ENCODE measurements at places on chromosomes 12 and 14.

GRCh38 chr14:74542056-74542685 is 48.6 kb downstream of the ISCA2 start:
- no peak for DNase-seq

- DNase-seq = no peak
Measured at GRCh38 chr12:62625228-62625627, 158.6 kb downstream of the MON2 start.

- no peak for DNase-seq
Measured at GRCh38 chr12:130752692-130753230, 36.7 kb upstream of the RIMBP2 start.

DNA sequence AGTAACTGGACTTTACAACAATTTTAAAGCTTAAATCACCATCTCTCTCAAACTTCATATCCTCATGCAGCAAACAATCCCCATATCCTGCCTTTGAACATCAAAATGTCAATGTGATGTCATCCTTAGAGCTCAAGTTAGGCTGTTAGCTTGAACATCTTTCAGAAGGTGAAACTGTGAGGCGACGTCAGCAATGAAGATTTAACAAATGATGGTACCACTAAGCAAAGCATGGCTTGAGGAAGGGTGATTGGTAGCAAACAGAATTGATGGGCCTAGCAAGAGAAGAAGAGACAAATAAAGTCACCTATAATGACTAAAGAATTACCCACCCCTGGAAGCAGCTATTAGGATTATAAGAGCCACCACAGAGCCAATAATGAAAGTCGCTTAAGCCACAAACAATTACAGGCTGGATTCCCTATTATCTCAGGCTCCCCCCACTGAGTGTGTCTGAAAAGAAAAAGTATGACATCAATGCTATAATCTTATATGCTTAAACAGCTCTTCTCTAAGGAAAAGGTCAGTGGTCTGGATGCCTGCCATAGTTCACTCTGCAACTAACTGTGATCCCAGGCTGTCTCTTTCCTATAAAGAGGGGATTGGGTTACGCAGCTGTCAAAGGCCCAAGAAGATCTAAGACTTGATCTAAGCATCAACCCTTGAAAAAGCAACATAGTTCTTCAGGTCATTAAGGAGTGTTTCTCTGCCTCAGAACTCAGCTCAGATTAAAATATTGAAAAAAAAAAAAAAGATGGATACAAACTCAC is 18.1 kb downstream of the EGLN3 start:
- no peak for DNase-seq

DNA sequence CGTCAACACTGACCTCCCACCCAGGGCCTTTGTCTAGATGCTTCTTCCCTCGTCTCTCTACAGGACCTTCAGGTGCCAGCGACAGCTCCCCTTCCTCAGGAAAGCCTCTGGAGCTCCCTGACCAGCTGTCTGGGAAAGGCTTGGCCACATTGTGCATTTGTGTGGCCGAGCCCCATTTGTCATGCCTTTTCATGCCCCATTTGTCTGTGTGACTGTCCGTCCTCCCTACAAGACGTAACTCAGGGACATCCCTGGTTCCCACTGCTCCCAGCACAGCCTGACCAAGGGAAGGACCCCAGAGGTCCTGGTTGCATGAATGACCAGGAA is 23.8 kb downstream of the ZFYVE21 start:
- no peak for DNase-seq

DNA sequence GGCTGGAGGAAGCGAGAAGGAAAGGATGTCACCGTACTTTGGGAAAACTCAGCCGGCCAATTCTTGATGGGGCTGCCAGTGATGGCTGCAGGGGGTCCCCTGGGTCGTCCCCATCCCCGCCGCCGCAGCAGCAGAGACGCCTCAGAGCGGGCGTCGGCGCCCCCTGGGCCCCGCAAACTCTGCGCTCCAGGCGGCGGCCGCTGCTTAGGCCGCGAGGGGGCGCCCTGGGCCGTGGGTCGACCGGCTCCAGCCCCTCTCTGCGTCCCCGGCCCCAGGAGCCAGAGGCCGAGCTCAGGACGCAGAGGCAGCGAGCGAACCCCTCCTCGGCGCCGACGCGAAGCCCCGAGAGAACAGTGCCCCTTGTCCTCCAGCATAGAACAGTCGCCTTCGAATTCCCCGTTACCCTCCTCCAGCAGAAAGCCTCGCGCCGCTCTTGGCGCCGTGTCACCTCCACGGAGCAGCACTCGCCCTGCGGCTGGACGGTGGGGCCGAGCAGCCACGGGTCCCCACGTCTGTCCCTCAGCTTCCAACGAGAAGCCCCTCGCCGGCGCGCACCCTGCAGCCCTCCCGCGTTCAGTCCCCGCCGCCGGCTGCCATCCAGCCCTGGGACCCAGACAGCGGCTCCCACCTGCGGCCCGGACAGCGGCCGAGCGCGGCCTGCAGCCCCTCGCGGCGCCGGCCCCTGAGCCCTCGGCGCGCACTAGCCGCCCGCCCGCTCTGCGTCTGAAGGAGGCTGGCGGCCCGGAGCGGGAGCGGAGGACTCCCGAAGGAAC is 106.6 kb downstream of the PRICKLE1 start:
- no peak for DNase-seq

DNA sequence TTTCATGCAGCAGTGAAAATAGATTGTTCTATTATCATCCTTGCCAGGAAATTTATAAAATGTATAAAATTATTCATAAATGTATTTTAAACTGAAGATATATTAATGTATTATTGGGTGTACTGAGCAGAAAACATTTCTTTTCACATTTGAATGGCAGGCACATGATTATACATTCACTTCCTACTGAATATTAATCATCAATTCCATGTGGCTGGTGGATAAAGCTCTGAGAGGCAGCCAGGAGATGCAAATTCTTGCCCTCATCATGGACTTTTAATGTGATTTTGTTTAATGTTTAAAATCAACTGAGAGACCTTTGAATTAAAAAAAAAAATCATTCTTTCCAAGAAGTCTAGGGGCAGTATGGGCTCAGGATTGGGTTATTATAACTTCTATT is 40.8 kb downstream of the ANO6 start:
- DNase-seq = no peak

GRCh38 chr12:132474237-132474741 is 15.7 kb upstream of the FBRSL1 start:
- DNase-seq = no peak

DNA sequence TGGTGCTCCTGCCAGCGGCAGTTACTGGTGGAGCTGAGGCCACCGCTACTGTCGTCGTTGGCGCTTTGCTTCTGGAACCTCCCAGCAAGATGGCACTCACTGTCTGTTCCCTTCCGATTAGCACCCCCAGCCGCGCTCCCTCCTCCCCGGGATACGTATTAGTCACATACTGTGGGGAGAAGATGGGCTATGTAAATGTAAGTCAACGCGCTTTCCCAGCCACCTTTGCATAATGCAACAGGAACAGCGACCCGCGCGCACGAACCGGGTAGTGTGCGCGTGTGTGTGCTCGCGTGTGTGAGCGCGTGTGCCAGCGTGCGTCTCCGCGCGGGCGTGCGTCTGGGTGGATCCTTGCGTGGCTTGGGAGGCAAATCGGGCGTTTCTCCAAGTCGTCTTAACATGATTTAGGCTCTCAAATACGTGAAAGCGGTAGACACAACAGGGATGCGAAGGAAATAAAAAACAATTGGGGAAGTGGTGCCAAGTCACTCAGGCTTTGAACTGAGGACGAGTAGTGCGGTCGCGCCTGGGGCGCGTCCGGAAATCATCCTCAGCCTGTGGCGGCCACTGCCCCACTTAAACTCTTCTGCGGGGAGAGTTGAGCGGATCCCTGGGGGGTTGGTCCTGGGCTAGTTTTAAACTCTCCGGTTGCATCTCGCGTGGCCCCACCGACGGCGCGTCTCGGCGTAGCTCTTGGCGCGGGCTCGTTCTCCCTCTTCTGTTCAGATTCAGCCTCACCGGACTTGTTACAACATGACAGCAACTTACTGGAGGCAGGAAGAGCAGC is 1.8 kb downstream of the FLRT2 start:
- no peak for DNase-seq

DNA sequence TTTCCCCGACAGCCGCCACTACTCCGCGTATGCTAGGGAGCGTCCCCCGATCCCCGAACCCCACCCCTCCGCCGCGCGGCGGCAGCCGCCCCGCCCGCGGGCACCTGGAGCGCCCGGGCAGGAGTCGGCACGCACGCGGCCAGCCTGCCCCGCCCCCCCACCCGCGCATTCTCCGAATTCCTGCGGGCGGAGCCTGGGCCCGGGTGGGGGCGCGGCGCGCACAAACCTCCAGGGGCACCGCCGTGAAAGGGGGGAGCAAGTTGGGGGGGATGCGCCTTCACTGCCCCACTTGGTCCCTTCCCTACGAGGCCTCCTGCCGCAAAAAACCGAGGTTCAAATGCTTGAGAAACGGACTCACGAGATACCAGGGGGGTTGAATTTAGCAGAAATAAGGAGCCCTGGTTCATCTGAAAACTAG is 1.7 kb downstream of the AJUBA start:
- no peak for DNase-seq

GRCh38 chr12:7190268-7191055 is 976 bp downstream of the PEX5 start:
- no peak for DNase-seq

GRCh38 chr14:59292921-59293534 is 104.6 kb downstream of the DAAM1 start:
- DNase-seq = no peak

GRCh38 chr12:39831587-39832315 is 212.1 kb upstream of the ABCD2 start:
- no peak for DNase-seq

DNA sequence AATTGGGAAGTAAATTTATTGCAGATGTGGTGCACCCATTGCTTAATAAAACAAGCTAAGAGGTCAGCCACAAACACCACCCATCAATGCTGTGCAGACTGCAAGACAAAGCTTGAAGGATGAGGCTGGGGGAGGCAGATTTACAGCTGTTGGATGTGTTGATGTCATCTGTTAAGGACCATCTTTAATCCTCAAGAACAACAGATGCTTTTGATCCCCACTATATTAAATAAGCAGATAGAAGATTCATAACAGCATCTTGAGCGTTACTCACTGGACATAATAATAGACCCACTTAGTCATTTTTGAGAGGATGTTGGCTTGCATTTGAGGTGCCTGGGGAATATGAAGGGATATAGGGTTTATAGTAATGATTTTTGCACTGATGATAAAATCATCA is 58.8 kb downstream of the GPR68 start:
- DNase-seq = no peak

GRCh38 chr14:55712491-55712890 is 132.5 kb downstream of the KTN1 start:
- DNase-seq = no peak

DNA sequence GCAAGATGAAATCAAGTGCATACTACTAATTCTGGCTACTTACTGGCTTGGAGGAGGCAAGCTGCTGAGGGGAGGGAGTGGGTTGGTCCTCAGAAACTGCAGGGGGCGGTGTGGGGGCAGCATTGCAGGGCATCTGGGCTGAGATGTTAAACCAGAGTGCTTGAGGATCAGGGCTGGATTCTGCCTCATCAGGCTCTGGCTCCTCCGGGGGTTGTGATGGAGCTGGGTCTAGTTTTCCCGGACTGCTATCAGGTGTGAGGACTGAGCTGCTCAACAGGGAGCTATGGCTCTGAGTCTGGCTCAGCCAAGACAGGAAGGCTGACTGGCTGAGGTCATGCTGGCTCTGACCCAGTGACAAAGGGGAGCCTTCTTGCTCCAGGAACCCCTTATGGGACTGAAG is 28.6 kb downstream of the BAZ2A start:
- DNase-seq = no peak

- DNase-seq = no peak
Measured at GRCh38 chr12:108305520-108305919, 33.6 kb downstream of the CMKLR1 start.

- DNase-seq = no peak
Measured at GRCh38 chr14:65224799-65225198, 122.5 kb upstream of the MAX start.
